Muscle of back (tissue), 13 donors: ENCODE measurements at places on chromosomes 12 and 14. TPM values are rescaled to one million over a fixed set of nuclear protein-coding genes. Genes with fewer than 3 reads are reported as not detected.

Gene GLT8D2
- polyA plus RNA-seq = 65.1 TPM

Gene YBX3
- polyA plus RNA-seq = 959 TPM

Gene PMEL
- polyA plus RNA-seq = 2.0 TPM

Gene CDKN1B
- polyA plus RNA-seq = 49.0 TPM

Gene TAS2R43
- polyA plus RNA-seq = not detected

Gene BCL11B
- 1.1 TPM for polyA plus RNA-seq

Gene SNX6
- 83.7 TPM for polyA plus RNA-seq

DNA sequence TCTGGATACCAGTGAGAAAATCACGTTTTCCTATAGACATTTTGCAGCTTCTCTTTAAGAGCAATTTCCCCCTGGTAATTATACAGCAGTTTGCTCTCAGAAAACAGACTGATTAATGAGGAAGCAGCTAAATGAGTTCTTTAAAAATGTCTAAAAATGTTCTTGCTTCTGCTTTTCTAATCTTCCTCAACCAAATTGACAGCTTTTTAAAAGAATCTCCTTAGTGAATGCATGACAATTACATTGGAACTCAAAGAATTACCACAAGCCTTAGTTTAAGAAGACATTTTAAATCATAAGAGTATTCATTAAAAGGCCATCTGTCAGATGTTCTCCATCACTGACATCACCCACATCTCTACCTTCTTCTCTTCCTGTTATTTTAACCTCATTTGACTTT is 135.8 kb upstream of the PLXNC1 start:
- no peak for DNase-seq

- DNase-seq = peak; percentile 49
These were observed 53.6 kb downstream of the ARF6 start for GRCh38 chr14:49946320-49947141.

- DNase-seq = no peak
These were observed 144.0 kb downstream of the MYRFL start for GRCh38 chr12:69969011-69969410.

DNA sequence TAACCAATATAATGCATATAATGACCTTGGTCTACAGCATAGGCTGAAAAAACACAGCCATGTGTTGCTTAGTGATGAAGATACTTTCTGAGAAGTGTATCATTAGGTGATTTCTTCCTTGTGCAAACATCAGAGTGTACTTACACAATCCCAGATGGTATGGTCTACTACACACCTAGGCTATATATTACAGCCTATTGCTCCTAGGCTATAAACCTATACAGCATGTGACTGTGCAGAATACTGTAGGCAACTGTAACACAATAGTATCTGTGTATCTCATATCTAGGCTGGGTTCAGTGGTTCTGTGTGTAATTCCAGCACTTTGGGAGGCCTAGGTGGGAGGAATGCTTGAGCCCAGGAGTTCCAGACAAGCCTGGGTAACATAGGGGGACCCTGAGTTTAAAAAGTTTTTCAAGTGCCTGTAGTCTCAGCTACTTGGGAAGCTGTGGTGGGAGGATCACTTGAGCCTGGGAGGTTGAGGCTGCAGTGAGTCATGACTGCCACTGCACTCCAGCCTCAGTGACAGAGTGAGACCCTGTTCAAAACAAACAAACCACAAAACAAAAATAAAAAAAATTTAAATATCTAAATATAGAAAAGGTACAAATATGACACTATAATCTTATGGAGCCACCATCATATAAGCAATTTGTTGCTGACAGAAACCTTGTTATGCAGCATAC is 66.6 kb downstream of the GRIP1 start:
- no peak for DNase-seq

GRCh38 chr12:64806593-64807460 is 17.6 kb upstream of the TBC1D30 start:
- no peak for DNase-seq

DNA sequence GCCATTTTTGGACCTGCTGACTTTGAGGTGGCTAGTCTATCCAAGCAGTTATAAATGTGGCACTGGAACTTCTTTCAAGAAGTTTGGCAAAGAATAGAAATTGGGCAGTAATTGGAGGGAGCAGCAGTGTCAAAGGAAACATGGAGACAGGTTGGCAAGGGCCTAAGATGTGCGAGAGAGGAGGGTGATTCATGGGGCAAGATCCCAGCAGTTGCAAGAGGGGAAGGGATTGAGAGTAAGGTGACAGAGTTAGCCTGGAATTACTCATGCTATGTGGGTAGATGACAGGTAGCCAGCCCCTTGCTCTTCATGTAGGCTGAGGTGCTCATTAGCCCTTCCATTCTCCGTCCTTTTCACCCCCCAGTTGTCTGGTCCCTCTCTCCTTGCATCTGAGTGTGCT is 42.2 kb downstream of the FBXL14 start:
- DNase-seq = no peak

GRCh38 chr14:33331176-33331949 is 392.7 kb downstream of the NPAS3 start:
- no peak for DNase-seq

GRCh38 chr12:27682534-27682933 is 13.7 kb upstream of the REP15 start:
- no peak for DNase-seq

DNA sequence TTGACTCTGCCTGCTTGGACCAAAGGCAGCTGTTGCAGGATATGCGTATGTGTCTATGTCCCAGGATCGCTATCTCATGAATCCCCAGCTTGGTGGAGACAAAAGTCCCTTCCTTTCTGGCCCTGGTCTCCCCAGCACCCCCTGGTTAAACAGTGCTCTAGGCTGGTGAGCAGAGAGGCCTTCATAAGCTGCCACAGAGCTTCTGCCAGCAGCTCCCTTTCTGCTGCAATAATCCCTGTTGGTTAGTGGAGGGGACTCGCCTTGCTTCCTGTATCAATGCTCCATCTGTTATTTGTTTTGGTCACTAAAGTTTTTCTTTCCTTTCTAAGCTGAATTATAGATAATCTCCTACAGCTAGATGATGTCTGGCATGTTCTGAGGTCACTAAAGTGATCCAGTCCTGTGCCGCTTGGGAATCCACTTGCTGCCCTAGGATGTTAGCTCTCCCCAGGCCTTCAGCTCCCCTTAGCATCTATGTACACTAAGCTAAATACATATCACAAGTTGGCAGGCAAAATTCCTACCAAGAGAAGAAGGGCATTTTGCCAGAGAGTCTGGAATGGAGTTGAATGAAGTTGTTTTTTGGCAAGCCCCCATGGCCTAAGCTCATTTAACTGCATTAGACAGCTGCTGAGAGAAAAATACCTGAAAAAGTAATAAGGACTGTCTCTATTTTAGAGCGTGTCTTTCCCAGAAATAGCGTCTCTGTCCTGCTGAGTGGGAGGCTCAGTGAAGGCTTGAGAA is 47.8 kb downstream of the RDH12 start:
- DNase-seq = peak; percentile 67

DNA sequence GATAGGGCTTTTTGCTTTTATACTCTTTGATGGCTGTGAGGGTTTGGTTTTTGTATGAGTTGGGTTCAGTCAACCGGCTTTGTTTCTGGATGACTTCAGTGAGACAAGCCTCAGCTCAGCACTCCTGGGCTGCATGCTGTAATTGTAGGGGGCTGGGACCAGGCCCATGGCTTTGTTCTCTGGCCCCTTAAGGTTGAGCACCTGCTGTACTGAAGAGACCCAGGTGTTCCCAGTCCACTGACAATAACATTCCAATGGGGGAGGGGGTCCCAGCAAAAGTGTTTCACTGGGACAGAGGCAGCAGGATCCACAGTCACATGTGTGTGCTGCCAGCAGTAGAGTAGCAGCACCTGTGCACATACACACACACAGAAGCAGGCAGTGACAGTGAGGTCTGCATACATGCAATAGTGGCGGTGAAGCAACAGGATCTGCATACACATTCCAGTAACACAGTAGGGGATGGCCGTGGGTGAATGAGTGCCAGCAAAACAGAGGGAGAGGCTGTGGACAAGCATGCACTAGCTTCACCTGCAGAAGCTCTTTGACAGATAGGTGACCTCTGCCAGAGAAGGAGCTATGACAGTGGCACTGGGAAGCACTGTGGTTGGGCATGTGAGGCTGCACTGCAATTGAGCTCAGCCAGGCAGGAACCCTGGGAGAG is 240.4 kb downstream of the ASCL1 start:
- DNase-seq = no peak

- DNase-seq = no peak
These were observed 161.3 kb downstream of the ZFP36L1 start for GRCh38 chr14:68631394-68632053.

- DNase-seq = no peak
These were observed 33.6 kb downstream of the AACS start for GRCh38 chr12:125098676-125099408.
